ENCODE measurements at places on chromosomes 16 and 17. TPM values are rescaled to one million over a fixed set of nuclear protein-coding genes. Genes with fewer than 3 reads are reported as not detected.

Gene TMEM235
- total RNA-seq, result not detected

Gene SLC38A8
- total RNA-seq, result not detected

Gene CCDC154
- total RNA-seq, result not detected

Gene FAM20A
- not detected for total RNA-seq

Gene MYCBPAP
- not detected for total RNA-seq

- no peak for DNase-seq
Observed at GRCh38 chr17:76599694-76600460, 14.2 kb upstream of the ST6GALNAC2 start.

DNA sequence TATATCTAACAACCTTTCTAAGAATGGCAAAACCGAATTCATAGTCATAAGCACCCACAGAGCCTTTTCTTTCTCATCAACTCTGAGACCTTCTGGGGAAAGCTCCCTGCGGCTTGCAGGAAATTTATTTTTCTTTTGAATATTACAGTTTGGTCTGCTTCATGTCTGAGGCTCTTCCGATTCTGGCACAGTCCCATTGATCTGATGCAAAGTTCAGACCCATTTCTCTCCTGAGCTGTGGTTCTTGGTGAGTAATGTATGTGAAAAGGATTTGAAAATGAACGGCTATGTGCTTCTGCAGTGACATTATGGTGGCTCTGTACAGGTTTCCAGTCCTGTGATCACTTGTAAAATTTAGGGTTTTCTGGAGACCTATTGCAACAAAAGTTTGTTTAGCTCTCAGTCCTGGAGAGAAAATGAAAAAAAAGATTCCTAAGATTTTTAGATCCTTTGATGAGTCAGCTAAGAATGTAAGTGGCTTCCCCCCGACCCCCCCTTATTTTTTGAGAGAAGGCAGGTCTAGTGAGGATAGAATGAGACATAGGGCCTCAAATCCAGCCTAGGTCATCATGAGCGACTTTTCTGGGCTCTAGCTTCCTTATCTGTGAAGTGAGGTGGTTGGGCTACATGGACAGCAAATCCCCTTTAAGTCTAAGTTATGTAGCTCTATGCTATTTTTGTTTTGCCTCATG, 4.6 kb downstream of the GAN start:
- no peak for DNase-seq

DNA sequence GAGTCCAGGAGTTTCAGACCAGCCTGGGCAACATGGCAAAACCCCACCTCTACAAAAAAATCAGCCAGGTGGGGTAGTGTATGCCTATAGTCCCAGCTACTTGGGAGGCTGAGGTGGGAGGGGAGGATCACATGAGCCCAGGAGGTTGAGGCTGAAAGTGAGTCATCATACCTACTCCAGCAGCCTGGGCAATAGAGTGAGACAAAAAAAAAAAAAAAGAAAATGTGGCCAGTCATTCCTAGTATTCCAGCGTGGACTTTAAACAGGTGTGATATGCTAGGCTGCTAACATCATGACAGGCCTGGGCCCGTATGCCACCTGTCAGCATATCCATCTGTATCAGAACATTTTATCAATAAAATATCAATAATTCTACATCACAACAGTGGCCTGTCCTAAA, 143.3 kb downstream of the AATF start:
- DNase-seq, result no peak

DNA sequence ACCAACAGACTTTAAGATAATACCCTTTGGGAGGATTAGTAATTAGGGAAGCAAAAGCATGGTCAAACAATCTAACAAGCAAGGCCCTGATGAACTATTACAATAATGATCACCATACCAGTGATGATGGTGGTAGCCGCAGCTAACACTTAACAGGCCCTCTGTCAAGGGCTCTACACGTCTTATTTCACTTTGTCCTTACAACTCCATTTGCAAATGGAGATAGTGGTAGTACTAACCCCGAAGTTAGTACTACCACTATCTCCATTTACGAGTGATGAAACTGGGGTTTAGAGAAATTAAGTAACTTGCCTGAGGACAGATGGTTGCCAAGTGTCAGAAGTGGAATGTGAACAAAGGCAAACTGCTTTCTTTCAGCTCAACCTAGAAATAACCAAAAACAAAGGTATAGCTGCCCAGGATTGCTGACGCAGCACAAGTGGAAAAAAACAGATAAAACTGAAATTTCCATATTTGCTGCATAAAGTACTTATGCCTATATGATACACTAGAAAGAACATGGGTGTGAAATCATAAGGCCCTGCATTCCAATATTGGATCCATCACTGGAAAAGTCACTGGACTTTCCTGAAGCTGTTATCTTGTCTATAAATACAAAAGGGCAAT, 24.6 kb downstream of the CEP112 start:
- DNase-seq, result no peak

- DNase-seq, result no peak
Observed at GRCh38 chr17:49085565-49086315, 46.8 kb upstream of the B4GALNT2 start.
